Calu3 (cell line): ENCODE measurements at places on chromosomes 2 and 18. TPM values are rescaled to one million over a fixed set of nuclear protein-coding genes. Genes with fewer than 3 reads are reported as not detected.

GRCh38 chr2:105747991-105748390 is 3.3 kb downstream of the NCK2 start:
- peak overlapping the region; percentile 86 for H3K4me3 ChIP-seq
- H3K4me1 ChIP-seq: peaks cover 57% of the 10 kb centered on the region
- H3K27ac ChIP-seq: peak overlapping the region; percentile 34
- DNase-seq: no peak

- H3K4me3 ChIP-seq: no peak overlapping the region
- H3K27me3 ChIP-seq: peaks cover 100% of the 10 kb centered on the region
- no peaks in the 10 kb centered on the region for H3K36me3 ChIP-seq
- no peak for DNase-seq
- H3K27ac ChIP-seq: no peak overlapping the region
- H3K4me1 ChIP-seq: no peaks in the 10 kb centered on the region
Measured at GRCh38 chr2:109321570-109321969, 192.6 kb downstream of the SH3RF3 start.

DNA sequence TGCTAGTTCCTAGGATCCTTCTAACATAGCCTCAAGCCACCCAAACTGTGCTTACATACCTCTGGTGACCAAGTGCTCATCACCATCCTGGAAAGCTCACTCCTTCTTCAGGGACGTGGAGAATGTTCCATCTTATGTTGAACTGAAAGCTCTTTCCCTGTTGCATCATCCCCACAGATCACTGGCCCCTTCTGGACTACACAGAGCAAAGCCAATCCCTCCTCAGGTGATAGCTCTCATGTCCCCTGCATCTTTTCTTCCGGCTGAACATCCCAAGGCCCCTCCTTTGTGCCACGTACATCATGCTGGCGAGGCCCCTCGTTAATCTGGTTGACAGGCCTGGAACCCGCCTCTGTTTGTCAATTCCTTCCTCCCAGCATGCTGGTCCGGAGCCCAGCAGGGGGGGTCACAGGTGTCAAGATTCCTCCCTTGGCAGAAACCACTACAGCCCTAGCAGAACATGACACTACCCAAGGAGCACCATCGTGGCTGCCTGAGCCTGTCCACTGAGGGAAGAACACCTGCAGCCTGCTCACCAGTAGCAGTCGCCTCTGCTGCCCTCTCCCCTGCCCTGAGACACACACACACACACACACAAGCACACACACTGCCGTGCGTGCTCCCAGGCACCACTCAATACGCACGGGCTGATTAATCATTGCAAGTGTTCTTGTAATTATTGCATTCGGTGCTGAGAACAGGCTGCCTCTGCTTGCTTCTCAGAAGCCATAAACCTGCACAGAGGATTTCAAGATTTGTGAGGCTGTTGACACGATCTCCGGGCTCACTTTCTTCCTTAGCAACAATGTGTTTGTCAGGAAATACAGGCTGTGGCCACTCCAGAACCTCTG is 6.3 kb upstream of the KCNK3 start:
- peaks cover 8% of the 10 kb centered on the region for H3K4me1 ChIP-seq
- H3K27me3 ChIP-seq: peaks cover 97% of the 10 kb centered on the region
- H3K27ac ChIP-seq: no peak overlapping the region
- no peak overlapping the region for H3K4me3 ChIP-seq
- no peaks in the 10 kb centered on the region for H3K36me3 ChIP-seq

The PLEKHH2 gene
- total RNA-seq: 20.7 and 21.2 TPM in 2 replicates

The FMNL2 gene
- 42.9 and 46.5 TPM in 2 replicates for total RNA-seq
